ENCODE measurements at places on chromosomes 2 and 18. TPM values are rescaled to one million over a fixed set of nuclear protein-coding genes. Genes with fewer than 3 reads are reported as not detected.

The POTEE gene
- total RNA-seq, result 1.4 TPM

The REG1A gene
- total RNA-seq, result 1.1 TPM

The ARHGAP15 gene
- total RNA-seq, result not detected

The NLRC4 gene
- not detected for total RNA-seq

The LYPD6 gene
- total RNA-seq, result 1.5 TPM

The CCDC148 gene
- total RNA-seq, result 1.8 TPM

The SH3BP4 gene
- 59.3 TPM for total RNA-seq

The EIF2AK3 gene
- 129 TPM for total RNA-seq
